ENCODE measurements at places on chromosomes 1 and 21.

DNA sequence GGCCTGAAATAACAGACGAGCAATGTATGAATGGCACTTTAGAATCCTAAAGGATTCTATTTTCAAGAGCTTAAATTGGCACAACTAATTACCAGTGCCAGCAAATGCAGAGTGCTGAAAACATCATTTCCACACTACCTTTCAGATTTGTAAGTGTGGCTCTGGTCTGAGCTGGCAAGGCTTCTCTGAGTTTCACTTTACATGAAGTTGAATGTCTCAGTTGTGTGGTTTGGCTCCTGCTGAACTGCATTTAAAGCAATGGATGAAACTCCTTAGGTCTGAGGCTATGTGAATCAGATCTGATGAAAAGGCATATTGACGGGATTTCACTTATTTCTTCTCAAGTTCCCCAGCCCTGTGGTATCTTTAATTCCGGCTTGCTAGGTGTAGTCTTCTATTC is 114.8 kb upstream of the PTGFR start:
- DNase-seq, result no peak

- DNase-seq, result peak; percentile 56
Measured at GRCh38 chr1:167935216-167936067, 1.0 kb upstream of the DCAF6 start.

DNA sequence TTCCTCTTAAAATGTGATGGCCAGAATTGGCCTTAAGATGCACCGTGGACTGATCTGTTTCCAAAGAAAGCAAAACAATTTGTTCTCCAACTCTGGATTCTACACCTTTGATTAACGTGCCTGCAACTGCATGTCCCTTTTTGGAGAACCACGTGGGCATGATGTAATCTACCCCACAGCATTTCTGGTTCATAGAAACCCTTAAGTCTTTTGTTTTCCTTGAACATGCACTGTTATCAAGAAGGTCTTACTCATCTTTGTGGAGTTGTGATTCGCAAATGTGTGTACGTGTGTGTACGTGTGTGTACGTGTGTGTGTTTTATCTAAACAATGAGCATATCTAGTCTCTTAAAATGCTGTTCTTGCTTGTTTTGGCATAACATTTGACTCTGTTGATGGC is 57.8 kb downstream of the LPAR3 start:
- no peak for DNase-seq

GRCh38 chr21:43300496-43301408 is 126.2 kb downstream of the SIK1 start:
- no peak for DNase-seq

DNA sequence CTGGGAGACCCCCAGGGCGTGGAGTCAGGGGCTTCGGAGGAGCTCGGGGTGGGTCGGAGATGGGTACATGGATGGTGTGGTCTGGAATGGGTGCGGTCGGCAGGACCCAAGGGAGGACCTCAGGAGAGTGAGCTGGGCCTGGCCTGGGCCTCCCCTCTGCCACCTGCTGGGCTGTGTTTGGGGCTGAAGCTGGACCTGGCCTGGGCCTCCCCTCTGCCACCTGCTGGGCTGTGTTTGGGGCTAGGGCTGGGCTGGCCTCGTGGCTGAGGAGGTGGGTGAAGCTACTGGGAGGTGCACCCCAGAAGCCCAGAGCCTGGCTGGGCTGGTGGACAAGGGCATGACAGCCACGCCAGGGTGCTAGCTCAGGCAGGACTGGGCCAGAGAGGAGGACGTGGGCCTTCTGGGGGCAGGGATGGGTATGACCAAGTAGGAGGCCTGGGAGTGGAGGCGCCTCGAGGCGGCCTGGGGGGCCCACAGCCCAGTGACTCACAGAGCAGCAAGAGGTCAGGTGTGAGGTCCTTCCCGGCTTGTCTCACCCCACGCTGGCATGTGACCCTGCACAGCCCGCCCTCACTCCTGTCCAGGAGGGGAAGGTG is 14.5 kb downstream of the SAMD11 start:
- DNase-seq, result no peak

GRCh38 chr1:101898137-101898536 is 98.6 kb downstream of the OLFM3 start:
- no peak for DNase-seq

- DNase-seq, result peak; percentile 8
Measured at GRCh38 chr1:198620951-198621824, 17.7 kb upstream of the PTPRC start.

GRCh38 chr1:189605226-189605625 is 872.4 kb downstream of the BRINP3 start:
- no peak for DNase-seq

DNA sequence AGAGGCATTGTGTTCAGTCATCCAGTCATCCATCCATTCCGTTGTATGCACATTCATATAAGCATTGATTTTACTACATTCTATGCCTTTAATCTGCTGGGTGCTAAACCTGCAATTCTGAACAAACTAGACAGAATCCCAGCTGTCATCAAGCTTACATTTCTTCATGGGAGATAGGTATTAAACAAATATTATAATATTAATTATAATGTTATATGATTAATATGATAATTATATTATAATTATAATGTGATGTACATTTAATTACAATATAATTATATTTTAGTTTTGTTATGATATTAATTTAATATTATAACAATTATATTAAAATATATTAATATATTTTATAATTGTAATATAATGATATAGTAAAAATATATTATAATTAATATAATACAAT is 112.4 kb downstream of the BRINP3 start:
- no peak for DNase-seq

GRCh38 chr1:53728702-53729455 is 10.1 kb downstream of the GLIS1 start:
- DNase-seq, result no peak

GRCh38 chr1:206960676-206961386 is 9.4 kb downstream of the FCAMR start:
- no peak for DNase-seq

DNA sequence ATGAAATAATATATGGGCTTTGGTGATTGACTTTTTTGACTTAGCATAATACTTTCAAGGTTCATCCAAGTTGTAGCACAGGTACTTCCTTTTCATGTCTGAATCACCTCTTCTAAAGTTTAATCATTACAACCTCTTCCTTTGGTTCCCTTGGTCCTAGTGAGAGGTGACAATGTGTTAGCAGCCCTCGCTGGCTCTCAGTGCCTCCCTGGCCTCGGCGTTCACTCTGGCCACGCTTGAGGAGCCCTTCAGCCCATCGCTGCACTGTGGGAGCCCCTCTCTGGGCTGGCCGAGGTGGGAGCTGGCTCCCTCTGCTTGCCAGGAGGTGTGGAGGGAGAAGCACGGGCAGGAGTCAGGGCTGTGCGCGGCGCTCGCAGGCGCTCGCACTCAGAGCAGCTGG is 13.0 kb upstream of the RCAN3 start:
- no peak for DNase-seq

DNA sequence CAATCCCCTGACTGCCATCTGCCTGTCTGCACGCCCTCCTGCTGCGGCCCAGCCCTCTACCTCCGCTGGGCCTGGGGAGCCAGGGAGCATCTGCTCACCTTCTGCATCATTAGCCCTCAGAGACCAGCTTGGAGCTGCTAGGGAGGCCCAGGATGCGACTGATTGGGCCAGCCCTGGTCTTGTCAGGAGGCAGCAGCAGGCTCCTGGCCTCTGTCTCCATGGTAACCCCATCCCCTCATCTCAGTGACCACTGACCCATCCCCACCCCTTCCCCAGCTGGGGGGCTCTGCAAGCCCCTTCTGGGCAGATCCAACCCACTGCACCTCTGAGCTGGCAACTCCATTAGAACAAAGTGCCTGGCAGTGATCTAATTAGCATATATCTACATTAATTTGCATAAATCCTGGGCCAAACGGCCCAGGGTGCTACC is 37.7 kb downstream of the NKAIN1 start:
- DNase-seq, result no peak

GRCh38 chr1:39080831-39081270 is 54.7 kb downstream of the NDUFS5 start:
- peak; percentile 19 for DNase-seq

DNA sequence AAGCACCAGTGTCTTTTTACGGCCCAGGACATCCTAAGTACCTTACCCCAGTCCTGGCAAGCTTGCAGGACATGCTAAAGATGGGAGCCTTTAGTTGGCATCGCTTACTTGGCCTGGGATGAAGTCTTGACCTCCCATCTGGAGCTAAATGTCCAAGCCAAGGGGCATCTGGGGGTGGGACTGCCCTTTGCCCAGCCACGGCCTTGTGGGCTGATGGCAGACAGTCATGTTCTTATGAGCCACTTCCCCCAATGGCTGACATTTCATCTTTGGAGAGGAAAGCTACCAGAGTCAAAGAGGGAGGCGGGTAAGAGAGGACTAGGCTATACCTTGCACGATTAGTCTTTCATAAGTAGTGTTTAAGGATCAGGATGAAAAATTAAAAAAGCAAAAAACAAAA is 32.2 kb downstream of the OPTC start:
- DNase-seq, result no peak

- peak; percentile 76 for DNase-seq
Measured at GRCh38 chr1:211610779-211611556, 32.0 kb upstream of the SLC30A1 start.

DNA sequence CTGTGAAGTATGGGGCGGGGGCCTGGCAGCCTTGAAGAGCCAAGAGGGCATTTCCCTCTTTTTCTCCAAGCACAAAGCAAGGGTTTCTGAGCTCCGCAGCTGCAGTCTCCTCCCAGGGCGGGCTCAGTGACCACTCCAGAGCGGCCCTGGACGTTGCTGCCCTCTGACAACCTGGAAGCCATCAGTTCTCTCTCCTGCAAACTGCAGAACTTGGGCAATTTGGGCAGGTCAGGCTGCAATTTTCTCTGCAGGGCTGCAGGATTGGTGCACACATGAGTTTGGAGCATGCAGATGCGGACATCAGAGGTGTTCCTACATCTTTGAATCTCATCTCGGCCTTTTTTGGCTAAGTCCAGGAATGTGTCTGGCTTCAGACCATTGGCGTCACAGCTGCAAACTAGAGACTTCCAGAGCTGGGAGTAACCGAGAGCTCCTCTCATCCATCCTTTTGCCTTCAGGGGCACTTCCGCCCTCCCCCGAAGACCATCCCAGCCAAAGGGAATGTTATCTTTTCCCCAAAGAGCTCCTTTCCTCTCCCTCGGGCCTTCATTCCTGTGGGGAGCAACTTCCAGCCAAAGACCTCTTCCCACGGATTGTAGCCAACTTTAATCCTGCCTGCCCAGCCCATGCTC is 139.6 kb upstream of the WNT4 start:
- DNase-seq, result no peak

- DNase-seq, result no peak
Measured at GRCh38 chr1:103931891-103932290, 182.2 kb downstream of the AMY1C start.
